Epithelial cell of proximal tubule (primary cell): ENCODE measurements at places on chromosomes 13 and 19. TPM values are rescaled to one million over a fixed set of nuclear protein-coding genes. Genes with fewer than 3 reads are reported as not detected.

The PPFIA3 gene
- 1.7 and 3.3 TPM in 2 replicates for total RNA-seq

The SRRM5 gene
- total RNA-seq: 0.12 TPM in 1 of 2 replicates, not detected in the other

The ATP8A2 gene
- total RNA-seq: 2.2 and 3.2 TPM in 2 replicates

The CACNA1A gene
- 0.07 and 0.98 TPM in 2 replicates for total RNA-seq

- DNase-seq: no peak
Observed at GRCh38 chr13:34155931-34156607, 338.1 kb downstream of the RFC3 start.

GRCh38 chr13:52411629-52412028 lies 5.7 kb upstream of the THSD1 start:
- DNase-seq: peak; percentile 92

- DNase-seq: no peak
Observed at GRCh38 chr19:4586245-4586644, 26.8 kb upstream of the SEMA6B start.

DNA sequence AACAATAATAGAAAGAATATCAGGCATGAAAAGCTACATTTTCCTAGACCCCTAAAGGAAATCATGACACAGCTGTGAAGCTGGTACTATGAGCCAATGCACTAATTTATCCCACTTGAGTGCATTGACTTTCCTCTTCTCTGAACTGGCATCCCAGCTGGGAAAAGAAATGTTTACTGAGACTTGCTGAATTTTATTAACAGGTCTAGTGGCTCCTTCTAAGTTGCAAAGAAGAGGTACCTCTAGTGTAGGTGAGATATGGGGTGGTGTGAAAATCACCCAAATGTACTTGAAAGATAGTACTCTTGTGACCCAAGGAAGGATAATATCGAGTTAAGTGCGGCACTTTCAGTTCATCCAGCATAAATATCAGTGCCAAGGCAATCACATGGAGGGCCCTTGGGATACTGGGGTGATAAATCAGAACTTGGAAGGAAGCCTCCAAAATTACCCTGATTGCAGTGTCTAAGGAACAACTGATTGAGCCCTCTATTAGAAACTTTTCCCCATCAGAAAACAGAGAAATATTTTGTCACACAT lies 369.2 kb downstream of the PCDH9 start:
- no peak for DNase-seq
